Activated CD8-positive, alpha-beta T cell treated with anti-CD3 and anti-CD28 coated beads for 36 hours (primary cell): ENCODE measurements at places on chromosomes 11 and 22. TPM values are rescaled to one million over a fixed set of nuclear protein-coding genes. Genes with fewer than 3 reads are reported as not detected.

CNTN5 gene
- not detected for total RNA-seq

CLMP gene
- not detected for total RNA-seq

CFAP300 gene
- not detected for total RNA-seq

OR51Q1 gene
- not detected for total RNA-seq

MS4A6E gene
- not detected for total RNA-seq

DNA sequence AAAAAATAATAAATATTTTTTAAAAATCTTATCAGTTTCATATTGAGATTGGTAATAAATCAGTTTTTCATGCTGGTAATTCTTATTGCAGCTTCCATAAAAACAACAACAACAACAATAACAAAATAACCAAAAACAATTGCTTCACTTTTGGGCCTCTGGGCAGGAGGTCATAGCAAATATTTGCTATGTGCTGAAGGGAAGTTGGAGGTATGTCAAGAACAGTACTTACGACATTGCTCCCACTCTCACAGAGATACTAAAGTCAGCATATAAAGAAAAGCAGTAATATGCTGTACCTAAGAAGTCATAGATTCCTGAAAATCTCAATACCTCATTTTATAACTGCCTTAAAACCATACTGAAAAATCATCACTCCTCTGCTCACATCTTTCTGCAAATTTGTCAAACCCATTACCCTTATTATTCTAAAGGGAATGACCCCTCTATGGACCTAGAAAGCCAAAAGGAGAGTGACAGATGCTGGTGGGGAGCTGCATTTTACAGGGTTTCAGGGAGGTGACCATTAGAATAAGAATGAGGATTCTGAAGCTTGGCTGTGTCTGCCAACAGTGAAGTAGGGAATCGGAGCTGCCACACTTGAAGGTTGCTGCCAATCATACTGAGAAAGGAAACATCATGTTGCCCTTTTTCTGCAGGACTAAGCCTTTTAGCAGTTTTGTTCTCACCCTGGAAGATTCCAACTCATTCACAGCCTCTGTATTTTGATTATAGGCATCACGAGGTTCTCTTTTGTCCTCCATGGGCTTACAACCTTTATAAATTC is 742.9 kb downstream of the LRRC4C start:
- no peaks in the 10 kb centered on the region for H3K27me3 ChIP-seq
- no peak for DNase-seq
- H3K27ac ChIP-seq: no peak overlapping the region
- no peak overlapping the region for H3K4me3 ChIP-seq

- peaks cover 29% of the 10 kb centered on the region for H3K36me3 ChIP-seq
- H3K27ac ChIP-seq: peak overlapping the region; percentile 69
- peaks cover 38% of the 10 kb centered on the region for H3K4me1 ChIP-seq
- DNase-seq: peak; percentile 72
These were observed 2.5 kb upstream of the ZDHHC8 start for GRCh38 chr22:20128902-20129746.

GRCh38 chr11:810040-810567 is 337 bp downstream of the RPLP2 start:
- no peaks in the 10 kb centered on the region for H3K27me3 ChIP-seq
- peak overlapping the region; percentile 99 for H3K27ac ChIP-seq
- no peak for DNase-seq

GRCh38 chr22:39610766-39611165 is 40.2 kb downstream of the CACNA1I start:
- no peak for DNase-seq
- peaks cover 1% of the 10 kb centered on the region for H3K36me3 ChIP-seq
- no peak overlapping the region for H3K4me3 ChIP-seq
- peaks cover 17% of the 10 kb centered on the region for H3K4me1 ChIP-seq
- peaks cover 4% of the 10 kb centered on the region for H3K27me3 ChIP-seq

GRCh38 chr11:66902486-66903177 is 45.8 kb downstream of the LRFN4 start:
- H3K27ac ChIP-seq: no peak overlapping the region
- no peak for DNase-seq
- no peaks in the 10 kb centered on the region for H3K36me3 ChIP-seq
- H3K4me3 ChIP-seq: no peak overlapping the region
- no peaks in the 10 kb centered on the region for H3K4me1 ChIP-seq
- no peaks in the 10 kb centered on the region for H3K27me3 ChIP-seq

DNA sequence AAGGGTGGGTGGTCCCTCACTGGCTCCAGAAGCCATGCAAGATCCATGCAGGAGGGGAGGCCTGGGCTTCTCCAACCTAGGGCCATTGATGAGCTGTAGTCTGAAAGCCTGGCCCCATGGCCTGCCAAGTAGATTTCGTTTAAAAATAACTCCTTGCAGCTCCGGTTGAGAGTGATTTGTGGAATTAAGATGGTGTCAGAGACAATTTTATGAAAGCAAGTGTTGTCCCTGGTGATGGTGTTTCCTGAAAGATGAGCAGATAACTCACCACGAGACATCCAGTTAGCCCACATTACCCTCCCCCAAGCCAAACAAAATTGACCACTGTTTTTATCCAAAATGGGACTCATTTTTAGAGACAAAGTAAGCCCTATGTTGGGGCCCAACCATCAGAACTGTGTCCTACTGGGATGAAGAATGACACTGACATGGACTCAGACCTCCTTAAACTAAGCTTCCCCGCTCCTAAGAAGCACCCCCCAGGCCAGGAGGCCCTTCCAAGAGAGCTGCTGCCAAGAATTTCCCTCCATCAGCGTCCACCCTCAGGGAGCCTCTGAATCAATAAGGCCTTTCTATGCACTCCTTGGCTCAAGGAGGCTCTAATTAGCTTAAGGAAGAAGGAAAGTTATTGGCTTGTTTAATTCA is 174.2 kb upstream of the NCAM1 start:
- H3K4me1 ChIP-seq: no peaks in the 10 kb centered on the region
- H3K27ac ChIP-seq: no peak overlapping the region
- no peak for DNase-seq
- H3K4me3 ChIP-seq: no peak overlapping the region
- H3K36me3 ChIP-seq: no peaks in the 10 kb centered on the region
- peaks cover 2% of the 10 kb centered on the region for H3K27me3 ChIP-seq

GRCh38 chr22:44172370-44173108 is 8.2 kb upstream of the PARVG start:
- H3K4me3 ChIP-seq: no peak overlapping the region
- peak; percentile 34 for DNase-seq
- no peaks in the 10 kb centered on the region for H3K27me3 ChIP-seq
- no peak overlapping the region for H3K27ac ChIP-seq
- H3K36me3 ChIP-seq: no peaks in the 10 kb centered on the region

DNA sequence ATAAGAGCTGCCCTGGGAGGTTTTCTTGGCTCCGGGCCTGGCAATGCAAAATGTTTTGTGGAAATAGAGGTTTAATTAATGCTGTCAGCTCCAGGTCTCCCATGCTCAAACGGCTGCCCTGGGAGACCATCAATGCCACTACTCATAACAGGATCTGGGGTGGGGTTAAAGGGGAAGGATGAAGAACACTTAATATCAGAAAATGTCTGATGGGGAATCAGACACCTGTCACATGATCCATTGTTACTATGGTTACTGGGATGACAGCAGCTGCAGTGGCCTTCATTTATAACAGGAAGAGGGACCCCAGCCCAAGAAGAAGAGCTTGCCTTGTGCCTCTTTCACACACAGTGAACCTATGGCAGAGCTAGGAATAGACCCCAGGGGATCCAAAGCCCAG is 2.2 kb upstream of the SYT13 start:
- no peaks in the 10 kb centered on the region for H3K36me3 ChIP-seq
- peaks cover 64% of the 10 kb centered on the region for H3K27me3 ChIP-seq
- H3K4me1 ChIP-seq: no peaks in the 10 kb centered on the region
- H3K27ac ChIP-seq: no peak overlapping the region

DNA sequence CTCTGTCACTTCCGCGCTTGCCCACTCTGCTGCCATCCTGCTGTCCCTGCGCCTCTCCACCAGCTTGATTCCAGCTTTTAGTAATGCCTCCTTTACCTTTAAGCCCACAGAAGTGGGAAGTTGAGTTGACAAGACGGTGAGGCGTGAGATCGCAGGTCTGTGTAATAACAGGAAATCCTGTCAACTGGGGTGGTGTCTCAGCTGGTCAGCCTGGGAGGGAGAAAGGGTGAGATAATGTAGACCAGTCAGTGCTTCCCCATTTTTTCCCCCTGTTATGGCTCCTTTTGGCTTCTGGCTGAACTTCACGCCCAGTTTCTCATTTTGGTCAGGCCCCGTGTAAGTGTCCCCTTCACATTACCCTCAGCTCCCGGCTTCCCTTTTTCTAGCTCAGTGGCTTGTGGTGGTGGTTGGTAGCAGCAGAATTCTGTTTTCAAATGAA is 98.9 kb downstream of the TRAF6 start:
- no peaks in the 10 kb centered on the region for H3K27me3 ChIP-seq
- peaks cover 54% of the 10 kb centered on the region for H3K4me1 ChIP-seq
- peak; percentile 24 for DNase-seq

- no peaks in the 10 kb centered on the region for H3K4me1 ChIP-seq
- H3K36me3 ChIP-seq: no peaks in the 10 kb centered on the region
- DNase-seq: no peak
- H3K27ac ChIP-seq: no peak within 1 kb of the TSS
- no peak within 1 kb of the TSS for H3K4me3 ChIP-seq
These were observed at the start of gene OLFML1 for GRCh38 chr11:7485186-7486097. Gene OLFML1, plus strand, starts transcription at chr11:7485506. Its CDS starts 370 bp downstream, at chr11:7485876.
